ENCODE measurements at places on chromosomes 5 and 9.

GRCh38 chr5:42225009-42225408 lies 198.2 kb upstream of the GHR start:
- DNase-seq = no peak

GRCh38 chr5:31500256-31500655 lies 31.6 kb downstream of the DROSHA start:
- DNase-seq = no peak

GRCh38 chr9:126053913-126054312 lies 272.7 kb upstream of the MVB12B start:
- no peak for DNase-seq

- no peak for DNase-seq
These were observed 14.2 kb downstream of the AP3B1 start for GRCh38 chr5:78280261-78280660.

DNA sequence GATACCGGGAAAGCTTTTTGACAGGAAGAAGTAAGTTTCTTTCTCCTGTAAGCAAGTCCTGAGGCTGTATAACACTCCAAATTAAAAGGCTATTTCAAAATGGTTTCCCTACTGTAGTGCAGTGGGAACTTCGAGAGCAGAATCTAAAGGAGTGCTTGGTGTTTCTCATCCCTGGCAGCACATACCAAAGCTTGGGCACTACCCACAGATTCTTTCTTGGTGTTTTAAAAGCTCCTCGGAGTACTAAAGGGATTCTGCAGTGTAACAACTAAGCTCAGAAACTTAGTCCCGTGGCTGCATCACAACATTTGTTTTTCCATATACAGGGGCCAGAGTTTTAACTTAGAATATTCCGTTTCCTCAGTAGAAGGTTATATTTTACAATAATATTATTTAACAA lies 5.6 kb upstream of the APC start:
- DNase-seq = no peak

- no peak for DNase-seq
These were observed 76.5 kb downstream of the KDM4C start for GRCh38 chr9:6834306-6834705.

- DNase-seq = no peak
These were observed 16.0 kb downstream of the GPSM1 start for GRCh38 chr9:136343121-136343883.

DNA sequence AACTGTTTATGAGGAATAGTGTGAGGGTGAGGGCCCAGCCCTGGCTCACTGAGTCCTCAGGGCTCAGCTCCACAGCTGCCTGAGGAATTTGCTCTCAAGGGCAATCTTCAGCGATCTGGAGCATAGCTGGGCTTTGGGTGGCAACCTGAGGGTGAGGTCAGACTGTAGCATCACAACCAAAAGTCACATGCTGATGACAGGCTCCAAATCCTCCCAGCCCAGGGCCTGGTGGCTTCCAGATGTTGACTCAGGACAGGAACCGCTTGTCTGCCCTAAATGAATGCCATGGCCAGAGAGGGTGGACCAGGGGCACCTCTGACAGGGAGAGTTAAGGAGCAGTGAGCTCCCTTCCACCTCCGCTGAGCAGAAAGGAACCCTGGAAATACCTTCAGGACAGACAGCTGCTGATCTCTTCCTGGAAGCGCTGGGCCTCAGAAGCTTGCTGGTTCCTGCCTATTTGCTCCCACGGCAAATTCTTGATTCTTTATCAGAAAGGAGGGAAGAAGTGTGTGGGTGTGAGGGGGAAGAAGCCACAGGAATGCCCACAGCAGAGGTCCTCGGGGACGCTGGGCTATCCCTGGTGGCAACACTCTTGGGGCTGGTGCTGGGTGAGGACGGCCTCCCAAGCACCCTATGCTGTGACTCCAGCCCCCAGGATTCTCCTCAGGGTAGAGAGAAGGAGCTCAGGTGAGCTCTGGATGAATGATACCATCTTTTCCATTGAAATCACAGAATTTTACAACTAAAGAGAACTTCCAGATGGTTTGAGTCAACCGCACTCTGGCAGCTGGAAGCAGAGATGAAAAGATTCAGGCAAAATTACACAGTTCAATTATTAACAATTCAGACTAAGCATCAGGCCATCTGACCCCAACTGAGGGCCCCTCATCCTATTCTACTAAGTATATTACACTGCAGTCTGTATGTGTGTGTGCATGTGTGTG lies 13.8 kb upstream of the CTSL start:
- DNase-seq = no peak

DNA sequence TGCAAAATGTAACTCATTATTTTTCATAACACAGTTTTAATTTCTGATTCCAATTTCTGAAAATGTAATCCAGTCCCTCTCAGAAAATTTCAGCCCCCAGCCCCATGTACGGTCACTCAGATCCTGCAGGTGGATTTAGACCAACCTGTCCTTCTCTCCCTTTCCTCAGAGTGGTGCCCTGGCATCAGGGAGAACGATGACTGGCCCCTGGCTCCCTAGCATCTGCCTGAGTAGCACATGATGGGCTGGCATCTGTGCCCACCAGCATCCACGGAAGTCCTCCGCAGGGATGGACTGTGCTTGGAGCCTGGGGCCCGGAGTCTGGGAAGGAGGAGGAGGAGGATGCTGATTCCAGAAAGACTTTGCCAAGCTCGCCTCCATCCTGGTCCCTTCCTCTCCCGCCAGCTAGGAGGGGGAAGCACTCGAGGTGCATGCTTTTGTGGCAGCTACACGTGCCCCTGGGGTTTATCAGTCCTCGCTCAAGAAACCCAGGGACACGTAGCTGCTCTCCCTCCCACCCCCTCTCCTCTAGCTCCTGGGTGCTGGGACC lies 54.4 kb upstream of the RUFY1 start:
- no peak for DNase-seq

- DNase-seq = no peak
These were observed 437.8 kb downstream of the ARHGEF28 start for GRCh38 chr5:74063821-74064220.

DNA sequence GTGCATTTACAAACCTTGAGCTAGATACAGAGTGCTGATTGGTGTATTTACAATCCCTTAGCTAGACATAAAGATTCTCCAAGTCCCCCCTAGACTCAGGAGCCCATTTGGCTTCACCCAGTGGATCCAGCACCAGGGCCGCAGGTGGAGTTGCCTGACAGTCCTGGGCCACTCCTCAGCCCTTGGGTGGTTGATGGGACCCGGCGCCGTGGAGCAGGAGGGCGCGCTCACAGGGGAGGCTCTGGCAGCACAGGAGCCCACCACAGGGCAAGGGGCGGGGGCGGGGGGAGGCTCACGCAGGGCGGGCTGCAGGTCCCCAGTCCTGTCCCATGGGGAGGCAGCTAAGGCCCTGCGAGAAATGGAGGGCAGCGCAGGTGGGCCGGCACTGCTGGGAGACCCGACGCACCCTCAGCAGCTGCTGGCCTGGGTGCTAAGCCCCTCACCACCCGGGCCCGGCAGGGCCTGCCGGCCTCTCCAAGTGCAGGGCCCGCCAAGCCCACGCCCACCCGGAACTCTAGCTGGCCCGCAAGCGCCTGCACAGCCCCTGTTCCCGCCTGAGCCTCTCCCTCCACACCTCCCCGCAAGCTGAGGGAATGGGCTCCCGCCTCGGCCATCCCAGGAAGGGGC lies 613.5 kb downstream of the TLE4 start:
- DNase-seq = no peak

DNA sequence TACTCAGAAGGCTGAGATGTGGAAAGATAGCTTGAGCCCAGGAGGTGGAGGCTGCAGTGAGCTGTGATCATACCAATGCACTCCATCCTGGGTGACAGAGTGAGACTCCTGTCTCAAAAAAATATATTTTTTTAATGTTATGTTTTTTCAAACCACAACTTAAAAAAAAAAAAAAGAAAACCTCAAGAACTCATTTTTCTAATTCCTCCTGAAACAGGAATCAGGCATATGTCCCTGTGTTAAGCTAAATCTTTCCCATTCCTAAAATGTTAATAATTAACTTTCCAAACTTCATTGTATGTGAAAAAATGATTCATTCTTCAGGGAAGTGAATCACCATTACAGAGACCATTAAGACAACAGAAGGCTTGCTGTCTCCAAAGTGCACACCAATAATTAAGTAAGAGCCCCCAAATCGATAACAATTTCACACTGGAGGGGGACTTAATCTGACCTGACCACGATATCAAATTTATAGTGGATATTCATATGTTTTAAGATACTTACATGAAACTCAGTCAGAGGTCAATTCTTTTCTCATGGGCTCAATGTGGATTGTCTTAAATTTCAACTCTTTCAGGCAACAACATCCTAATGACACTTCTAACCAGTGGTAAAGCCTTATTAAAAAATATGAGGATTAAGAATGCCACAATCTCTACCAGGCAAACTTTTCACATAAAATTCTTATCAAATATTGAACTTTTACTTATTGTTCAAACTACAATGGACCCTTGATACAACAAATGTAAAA lies 5.2 kb downstream of the CEMIP2 start:
- DNase-seq = no peak

GRCh38 chr5:123371575-123372179 lies 51.5 kb downstream of the CEP120 start:
- no peak for DNase-seq

Data from renal pelvis (tissue), 12 donors.